ENCODE measurements at places on chromosomes 1 and 21.
A peak's percentile ranks its signal among the peaks of the same experiment; 100 is the strongest.

DNA sequence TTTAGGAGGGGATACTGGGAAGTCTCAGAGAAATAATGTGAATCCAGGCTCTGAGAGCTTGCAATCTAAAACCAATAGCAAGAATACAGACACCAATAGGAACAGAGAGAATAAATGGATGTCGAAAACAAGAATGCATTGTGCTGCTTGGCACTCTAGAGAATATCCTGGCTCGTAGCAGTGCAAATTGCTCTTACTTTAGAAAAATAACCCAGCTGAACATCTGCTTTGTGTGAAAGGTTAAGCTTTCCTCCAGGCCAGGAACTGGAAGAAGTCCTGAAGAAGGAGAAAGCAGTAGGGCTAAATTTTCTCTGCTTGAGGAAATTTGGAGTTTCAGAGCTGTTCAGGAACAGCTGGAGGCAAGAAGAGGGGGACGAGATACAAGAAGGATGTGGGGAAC lies 382.3 kb downstream of the HHIPL2 start:
- no peak for ATAC-seq

- no peak for ATAC-seq
These were observed 43.6 kb upstream of the SLC45A1 start for GRCh38 chr1:8274352-8274751.

DNA sequence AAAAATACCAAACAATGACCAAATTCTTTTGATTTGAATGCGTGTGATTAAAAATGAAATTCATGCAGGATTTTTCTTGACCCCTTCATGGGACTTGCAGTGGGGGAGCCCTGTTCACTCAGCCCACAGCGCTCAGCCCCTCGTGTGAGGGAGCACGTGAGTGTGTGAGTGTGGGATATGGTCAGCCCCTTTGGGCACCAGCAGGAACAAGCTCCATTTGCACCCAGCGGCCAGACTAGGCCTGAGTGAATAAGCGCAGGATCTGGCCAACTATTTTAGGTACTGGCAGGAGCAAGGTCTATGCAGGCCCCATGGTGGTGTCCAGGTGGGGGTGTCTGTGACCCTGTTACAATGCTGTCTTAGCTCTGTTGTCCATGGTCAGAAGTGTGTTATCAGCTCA lies 1631.2 kb downstream of the BRINP3 start:
- ATAC-seq: no peak

GRCh38 chr1:55007625-55008024 lies 8.9 kb downstream of the BSND start:
- no peak for ATAC-seq

GRCh38 chr1:49606082-49606481 lies 417.7 kb downstream of the AGBL4 start:
- ATAC-seq: no peak

DNA sequence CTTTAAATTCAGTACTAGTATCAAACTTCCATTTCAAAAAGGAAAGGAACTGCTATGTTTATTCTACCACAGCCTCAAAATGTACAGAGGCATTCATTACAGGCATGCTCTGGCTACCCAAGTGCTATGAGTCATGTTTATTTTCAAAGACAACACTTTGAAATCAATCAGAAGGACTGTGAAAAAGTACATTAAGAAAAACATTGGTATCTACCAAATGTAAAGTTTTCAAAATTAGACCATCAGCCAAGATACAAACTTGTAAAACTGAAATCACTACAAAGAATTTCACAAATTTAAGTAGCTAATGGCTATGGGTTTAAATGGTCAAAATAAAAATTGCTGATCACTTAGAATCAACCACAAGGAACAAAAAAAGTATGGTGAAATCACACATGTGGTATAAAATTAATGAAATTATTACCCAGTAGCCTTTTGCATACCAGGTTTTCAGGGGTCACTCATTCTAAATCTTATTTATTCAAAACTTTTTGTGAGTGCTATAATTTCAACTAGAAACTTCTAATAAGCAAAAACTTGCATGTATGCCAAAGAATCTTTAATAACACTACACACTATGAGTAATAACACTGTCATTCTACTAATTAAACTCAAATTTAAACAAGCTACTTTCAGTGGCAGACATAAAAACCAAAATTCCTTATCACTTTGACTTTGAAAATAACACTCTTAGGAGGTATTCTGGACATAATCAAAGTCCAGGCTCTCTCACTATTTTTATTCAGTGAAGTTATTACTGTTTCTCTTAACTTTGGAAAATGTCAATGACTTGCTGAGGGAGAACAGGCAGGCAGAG lies 49.2 kb downstream of the ENAH start:
- ATAC-seq: no peak

- ATAC-seq: peak; percentile 47
These were observed 4.4 kb downstream of the COL16A1 start for GRCh38 chr1:31699341-31699891.

GRCh38 chr1:152026895-152027294 lies 9.9 kb downstream of the S100A11 start:
- no peak for ATAC-seq

- no peak for ATAC-seq
These were observed 3.0 kb downstream of the DMRTB1 start for GRCh38 chr1:53462193-53462592.

- ATAC-seq: no peak
These were observed 4.8 kb downstream of the LMOD1 start for GRCh38 chr1:201941420-201942128.

DNA sequence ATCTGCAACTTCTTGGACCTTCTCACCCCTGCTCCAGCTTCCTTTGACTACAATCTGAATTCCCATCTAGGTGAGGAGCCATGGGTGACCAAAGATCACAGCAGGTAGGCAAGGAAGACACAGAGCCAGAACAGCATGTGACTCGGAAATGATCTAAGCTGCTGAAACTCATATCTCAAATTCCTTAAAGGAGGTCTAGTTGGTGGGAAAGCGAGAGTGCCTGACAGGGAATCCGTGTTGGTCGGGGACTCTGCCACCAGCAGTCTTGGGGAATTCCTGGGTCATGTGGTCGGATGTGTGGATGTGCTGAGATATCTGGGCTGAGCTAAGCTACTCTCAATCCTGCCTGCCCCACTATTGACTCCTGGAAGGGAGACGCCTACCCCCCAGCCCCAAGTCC lies 3.2 kb upstream of the NUAK2 start:
- ATAC-seq: no peak

- no peak for ATAC-seq
These were observed 65.2 kb downstream of the CACNA1E start for GRCh38 chr1:181548497-181548896.

DNA sequence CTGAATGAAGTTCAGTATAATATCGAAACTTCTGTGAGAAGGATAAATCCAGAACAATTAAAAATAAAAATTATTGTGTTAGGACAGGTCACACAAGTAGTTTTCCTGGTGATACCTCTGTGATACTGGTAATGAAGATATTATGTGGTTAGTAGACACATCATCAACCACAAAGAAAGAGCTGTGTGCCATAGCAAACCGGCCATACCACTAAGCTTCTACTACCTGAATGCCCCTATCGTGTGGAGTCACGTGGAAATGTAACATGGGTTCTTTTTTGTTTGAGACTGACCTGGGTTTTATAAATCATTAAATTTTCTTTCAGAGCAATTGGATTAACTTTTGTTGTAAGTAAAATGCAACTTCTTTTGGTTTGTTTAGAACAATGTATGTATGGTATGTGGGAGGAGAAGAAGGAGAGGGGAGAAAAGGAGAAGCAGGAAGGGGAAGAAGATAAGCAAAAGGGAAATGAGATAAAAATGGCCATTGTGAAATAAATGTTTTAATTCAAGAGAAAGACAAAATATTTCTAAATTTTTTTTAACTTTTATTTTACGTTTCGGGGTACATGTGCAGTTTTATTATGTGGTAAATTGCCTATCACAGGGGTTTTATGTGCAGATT lies 58.2 kb upstream of the LRRC8B start:
- no peak for ATAC-seq

- ATAC-seq: no peak
These were observed 949 bp downstream of the KRTAP10-1 start for GRCh38 chr21:44539046-44539445.

- ATAC-seq: peak; percentile 49
These were observed 16.0 kb downstream of the C21orf58 start for GRCh38 chr21:46307625-46308024.

DNA sequence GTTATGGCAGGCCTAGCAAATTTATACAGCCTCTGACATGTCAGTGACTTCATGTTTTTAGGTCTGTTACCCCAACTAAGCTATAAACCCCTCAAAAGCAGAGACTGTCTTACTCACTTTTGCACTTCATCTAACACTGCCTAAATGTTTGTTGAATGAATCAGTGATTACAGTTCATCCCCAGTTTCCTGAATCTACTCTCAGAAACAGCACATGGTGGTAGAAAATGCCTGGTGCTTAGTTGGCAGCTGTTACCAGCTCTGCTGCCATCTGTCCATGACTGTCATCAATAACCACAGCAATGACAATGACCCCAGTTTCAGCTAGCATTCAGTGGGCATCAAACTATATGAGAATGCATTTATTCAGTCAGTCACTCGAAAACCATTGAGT lies 110.5 kb upstream of the SERBP1 start:
- ATAC-seq: no peak

GRCh38 chr1:231919886-231920285 lies 293.3 kb downstream of the DISC1 start:
- ATAC-seq: no peak

DNA sequence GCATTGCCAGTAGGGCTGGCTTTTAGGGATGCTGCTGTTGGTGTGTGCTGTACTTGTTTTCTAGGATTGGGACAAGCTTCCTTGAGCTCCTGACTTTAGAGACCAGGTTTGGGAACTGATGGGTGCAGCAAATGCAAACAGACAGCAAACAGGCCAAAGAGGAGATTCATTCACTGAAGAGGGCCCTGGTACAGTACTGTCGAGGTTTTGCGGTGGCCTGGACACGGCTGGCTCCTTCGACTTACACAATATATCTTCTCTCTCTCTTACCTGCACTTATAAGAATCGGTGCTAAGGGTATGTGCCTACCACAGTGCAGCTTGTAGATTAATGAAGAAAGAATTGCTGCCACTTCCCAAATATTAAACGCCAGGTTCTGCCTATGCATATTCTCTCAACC lies 44.6 kb downstream of the ATP1A1 start:
- ATAC-seq: no peak

DNA sequence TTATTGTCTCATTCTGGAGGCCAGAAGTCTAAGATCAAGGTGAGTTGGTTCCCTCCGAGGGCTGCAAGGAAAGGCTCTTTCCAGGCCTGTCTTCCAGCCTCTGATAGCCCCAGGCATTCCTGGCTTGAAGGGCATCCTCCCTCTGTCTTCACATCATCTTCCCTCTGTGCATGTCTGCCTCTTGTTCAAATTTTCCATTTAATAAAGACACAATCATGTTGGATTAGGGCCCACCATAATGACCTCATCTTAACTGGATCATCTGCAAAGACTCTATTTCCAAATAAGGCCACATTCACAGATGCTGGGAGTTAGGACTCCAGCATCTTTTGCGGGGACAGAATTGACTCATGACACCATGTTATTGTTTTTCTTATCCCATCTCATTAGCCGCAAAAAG lies 24.5 kb downstream of the HUNK start:
- no peak for ATAC-seq

DNA sequence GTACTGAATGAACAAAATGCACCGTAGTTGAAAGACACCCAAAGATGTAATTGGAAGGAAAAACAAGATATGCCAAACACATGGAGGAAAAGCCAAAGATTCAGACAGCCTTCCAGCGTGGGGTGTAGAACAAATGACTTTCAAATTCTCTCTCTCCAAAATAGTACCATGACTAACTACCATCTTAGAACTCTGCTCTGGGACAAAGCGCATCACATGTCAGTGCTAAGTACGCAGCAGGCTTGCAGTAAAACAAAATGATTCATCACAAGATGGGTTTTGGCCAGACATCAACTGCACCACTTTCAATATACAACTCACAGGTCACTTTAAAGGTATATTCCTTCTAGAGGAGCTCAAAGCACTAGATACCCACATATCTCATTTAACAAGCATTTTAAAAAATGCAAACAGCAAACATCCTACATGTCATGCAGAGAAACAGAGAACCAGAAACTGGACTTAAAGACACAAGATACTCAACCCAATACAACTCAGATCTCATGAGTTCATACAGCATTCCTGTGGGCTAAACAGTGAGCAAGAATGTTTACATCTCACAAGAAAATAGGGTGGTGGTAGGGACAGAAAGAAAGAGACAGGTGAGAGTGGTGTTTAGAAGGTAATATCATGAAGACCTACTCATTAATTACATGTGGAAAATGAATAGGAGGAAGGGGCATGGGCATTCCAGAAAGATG lies 75.7 kb downstream of the BCAR3 start:
- ATAC-seq: no peak

GRCh38 chr1:20063861-20064292 lies 6.1 kb upstream of the PLA2G5 start:
- no peak for ATAC-seq

DNA sequence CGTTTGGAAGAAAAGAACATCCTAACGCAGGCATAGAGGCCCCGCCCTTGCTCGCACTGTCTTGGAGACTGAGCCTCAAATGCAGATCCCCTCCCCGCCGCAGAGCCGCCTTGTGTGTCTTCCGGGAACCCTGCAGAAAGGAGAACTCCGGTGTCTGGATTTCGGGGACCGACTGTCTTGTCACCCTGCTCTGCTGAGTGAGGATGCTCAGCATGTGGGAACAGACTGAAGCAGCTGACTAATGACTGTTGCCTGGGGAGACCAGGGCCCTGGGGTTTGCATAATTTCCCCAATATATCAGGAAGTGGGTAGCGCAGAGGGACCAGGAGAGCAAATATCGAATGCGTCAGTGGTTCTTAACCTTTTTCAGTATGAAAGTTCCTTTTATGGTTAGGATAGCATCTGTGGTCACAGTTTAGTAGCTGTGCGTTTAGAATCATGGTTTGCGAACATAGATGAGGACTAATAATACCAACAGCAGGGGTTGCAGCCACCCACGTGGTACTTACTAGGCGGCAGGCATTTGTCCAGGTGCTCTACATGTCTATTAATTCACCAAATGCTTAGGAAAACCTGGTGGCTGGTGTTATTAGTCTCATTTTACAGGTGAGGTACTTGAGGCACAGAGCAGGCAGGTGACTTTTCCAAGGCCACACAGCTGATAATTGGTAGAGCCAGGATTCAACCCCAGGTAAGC lies 14.3 kb downstream of the GPR137B start:
- peak; percentile 93 for ATAC-seq

- no peak for ATAC-seq
These were observed 142.9 kb upstream of the COL6A1 start for GRCh38 chr21:45838634-45839033.

- ATAC-seq: no peak
These were observed 1712.5 kb downstream of the NCAM2 start for GRCh38 chr21:22710721-22711120.
